ENCODE measurements at places on chromosomes 6 and 20.

GRCh38 chr6:44232676-44233566 is 9.5 kb downstream of the SLC29A1 start:
- no peak for DNase-seq

GRCh38 chr6:6696867-6697531 is 108.5 kb downstream of the LY86 start:
- no peak for DNase-seq

GRCh38 chr6:109894181-109894580 is 83.9 kb upstream of the GPR6 start:
- no peak for DNase-seq

- no peak for DNase-seq
These were observed 50.4 kb upstream of the TAB2 start for GRCh38 chr6:149267072-149267471.

DNA sequence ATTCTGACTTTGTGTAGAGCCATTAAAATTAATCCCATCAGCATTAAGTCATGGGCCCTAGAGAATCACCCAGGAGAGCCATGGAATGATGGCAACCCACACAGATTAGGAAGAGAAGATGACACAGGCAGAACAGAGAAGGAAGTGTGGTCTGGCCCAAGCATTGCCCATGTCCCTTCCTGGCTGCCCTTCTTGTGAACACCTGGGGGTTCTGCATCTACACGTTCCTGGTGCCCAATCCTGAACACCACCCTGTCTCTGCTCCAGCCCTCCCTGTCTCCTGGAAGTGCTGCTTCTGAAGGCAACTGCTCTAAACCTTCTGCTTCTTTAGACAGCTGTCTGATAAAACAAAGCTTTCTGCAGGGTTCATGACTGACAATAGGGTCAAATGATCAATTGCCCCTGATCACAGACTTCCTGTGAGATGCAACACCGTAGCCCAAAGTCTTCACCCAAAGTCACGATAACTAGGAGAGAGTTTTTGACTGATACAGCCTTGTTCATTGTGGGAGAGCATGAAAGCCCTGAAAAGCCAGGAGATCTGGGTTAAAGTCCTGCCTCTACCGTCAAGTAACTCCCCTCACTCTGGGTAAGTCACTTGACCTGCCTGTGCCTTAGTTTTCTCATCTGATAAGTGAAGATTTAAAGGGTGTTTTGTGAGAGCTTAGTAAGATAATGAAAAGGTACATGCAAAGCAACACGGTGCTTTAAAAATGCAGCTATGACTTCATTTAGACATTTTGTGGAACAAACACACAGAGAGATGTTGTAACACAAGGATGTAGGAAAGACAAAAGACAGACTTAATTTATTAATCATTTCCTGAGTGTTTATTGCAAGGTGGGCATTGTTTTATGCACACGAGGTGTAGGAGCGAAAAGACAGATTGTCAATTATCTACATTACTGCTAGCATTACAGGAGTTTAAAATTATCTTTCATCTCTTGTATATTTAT is 291.2 kb upstream of the STXBP5 start:
- DNase-seq, result no peak

- no peak for DNase-seq
These were observed 59.1 kb upstream of the PRDM1 start for GRCh38 chr6:106026748-106027715.

DNA sequence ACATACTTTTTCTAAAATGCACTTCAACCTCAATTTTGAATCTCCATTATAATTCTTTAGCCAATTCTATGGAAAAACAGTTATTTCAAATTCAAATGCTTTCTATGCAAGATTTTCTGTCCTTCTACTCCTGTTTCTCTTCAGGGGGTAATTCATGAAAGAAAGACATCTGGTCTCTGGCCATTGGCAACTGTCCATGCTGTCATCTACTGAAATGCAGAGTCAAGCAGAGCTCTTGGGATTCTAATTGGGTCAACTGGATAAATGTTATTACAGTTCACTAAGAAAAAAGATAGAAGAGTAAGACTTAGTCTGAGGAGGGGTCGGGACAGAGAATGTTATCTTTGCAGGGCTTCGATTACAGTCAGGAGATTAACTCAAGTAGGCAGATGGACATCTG is 22.0 kb upstream of the BMP5 start:
- DNase-seq, result no peak

GRCh38 chr6:110548110-110548847 is 71.9 kb upstream of the SLC22A16 start:
- no peak for DNase-seq

- DNase-seq, result no peak
These were observed 273.6 kb downstream of the PACRG start for GRCh38 chr6:163001330-163001729.

DNA sequence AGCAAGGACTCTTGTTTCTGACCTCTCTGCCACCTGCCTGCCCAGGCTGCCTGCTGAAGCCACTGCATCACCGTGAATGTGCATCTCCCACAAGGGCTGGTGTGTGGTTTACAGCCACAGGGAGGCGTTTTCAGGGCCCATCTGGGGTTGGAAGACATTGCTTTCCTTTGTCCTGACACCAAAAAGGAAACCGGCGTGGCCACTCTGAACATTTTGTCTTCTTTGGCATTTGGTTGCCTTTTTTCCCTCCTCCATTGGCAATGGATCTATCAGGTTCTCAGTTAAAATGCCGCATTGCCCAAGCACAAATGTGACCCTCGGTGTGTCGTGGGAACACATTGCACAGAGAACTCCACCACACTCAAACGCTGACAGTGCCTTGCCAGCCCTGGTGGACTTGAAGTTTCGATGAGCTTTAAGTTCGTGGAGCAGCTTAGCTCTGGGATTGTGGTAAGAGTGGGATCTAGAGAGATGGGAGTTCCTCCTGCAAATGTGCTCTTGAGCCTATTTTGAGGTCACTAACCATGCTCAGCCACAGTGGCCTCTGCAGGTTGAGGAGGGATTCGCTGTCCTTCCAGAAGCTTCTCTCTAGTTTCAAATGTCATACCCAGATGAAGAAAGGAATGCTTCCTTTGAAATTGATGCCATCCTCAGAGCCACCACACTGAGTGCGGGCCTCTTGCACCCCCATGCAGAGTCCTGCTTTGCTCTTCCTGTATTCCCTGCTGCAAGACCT is 14.8 kb upstream of the PCK1 start:
- no peak for DNase-seq

GRCh38 chr6:46773201-46773855 is 19.9 kb upstream of the MEP1A start:
- no peak for DNase-seq

DNA sequence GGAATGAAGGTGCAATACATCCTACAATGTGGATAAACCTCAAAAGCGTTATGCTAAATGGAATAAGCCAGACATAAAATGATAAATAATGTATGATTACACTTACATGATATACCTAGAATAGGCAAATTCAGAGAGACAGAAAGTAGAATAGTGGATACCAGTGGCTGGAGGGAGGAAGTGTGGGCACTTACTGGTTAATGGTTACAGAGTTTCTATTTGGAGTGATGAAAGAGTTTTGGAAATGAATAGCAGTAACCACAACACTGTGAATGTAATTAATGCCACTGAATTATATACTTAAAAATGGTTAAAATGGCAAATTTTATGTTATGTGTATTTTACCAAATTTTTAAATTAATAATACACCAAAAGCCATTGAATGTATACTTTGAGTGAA is 71.4 kb upstream of the CST7 start:
- DNase-seq, result no peak

- DNase-seq, result no peak
These were observed 14.1 kb downstream of the CDYL start for GRCh38 chr6:4790158-4790899.

DNA sequence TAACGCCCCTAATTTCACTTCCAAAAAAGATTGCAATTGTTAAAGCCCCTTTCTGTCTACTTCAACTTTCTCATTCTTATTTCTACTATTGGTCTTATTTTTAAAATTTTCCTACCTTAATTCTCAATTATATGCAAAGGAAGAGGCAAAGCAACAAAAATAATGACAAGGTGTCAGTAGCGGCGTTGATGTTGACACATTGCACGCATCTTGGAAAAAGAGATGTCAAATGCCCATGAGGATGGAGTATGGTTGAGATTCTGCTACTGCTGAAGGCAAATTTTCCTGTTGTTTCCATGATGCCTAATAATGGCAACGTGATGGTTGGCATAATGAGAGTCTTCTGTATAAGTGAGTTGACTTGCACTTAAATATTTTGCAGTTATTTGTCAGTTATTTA is 258.9 kb downstream of the CDKAL1 start:
- DNase-seq, result no peak

DNA sequence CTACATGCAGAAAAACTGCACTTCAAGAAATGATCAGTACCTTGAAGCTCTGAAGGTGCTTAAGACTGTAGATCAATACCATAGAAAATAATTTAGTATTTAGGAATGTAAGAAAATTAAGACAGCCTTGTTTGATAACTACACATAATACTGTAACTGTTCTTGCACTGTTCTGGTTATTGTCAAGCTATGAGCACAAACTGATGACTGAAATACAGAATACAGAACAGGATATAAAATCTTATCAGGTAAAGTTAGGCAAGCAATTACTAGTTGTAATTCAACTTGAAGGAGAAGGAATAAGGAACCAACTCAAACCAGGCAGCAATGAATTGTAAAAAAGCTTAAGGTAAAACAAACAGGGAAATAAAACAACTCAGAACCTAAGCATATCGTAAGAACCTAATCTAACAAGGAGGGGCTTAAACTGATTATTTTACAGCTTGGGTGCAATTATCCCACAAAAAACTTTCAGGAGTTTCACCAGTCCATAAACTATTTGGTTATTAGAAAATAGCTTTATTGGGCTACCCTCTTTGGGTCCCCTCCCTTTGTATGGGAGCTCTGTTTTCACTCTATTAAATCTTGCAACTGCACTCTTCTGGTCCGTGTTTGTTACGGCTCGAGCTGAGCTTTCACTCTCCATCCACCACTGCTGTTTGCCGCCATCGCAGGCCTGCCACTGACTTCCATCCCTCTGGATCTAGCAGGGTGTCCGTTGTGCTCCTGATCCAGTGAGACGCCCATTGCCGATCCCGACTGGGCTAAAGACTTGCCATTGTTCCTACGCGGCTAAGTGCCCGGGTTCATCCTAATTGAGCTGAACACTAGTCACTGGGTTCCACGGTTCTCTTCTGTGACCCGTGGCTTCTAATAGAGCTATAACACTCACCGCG is 97.7 kb downstream of the ATG5 start:
- no peak for DNase-seq

- no peak for DNase-seq
These were observed 60.2 kb downstream of the CHMP4B start for GRCh38 chr20:33871362-33871761.

DNA sequence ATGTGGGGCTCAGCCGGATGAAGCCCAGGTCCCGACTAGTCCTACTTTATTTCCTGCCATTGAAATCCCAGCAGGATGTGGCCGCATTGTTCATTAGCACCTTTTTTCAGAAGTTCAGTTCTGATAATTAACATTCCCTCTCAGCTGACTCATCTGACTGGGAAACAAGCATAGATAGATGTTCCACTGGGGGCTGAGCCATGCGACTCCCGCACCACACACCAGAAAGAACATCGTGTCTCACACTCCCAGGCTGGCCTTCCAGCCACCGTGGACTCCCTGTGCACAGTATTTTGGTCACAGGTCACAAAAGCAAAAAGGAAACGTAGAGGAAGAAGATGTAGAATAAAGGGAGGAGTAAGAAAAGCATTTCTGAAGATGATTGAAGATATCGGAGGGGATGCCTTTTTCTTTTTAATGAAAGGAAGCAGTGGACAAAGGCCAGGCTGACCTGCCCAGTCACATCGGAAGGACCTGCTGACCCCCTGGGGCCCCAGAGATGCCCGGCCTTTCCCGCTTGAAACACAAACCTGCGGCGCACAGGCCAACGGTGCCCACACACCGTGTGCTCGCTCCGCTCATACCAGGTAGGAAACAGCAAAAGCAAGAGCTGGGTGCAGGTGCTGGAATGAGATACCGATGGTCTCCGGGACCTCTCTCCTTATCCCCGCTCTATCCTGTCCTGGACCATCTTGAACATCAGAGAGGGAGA is 11.8 kb downstream of the RPS6KA2 start:
- no peak for DNase-seq

- DNase-seq, result no peak
These were observed 7.6 kb downstream of the RIPOR2 start for GRCh38 chr6:24927985-24928745.

GRCh38 chr6:162688751-162689345 is 38.7 kb downstream of the PRKN start:
- no peak for DNase-seq

GRCh38 chr6:57301757-57302156 is 15.7 kb upstream of the PRIM2 start:
- DNase-seq, result no peak

- DNase-seq, result no peak
These were observed 154.3 kb upstream of the TENT5A start for GRCh38 chr6:81906709-81907204.

DNA sequence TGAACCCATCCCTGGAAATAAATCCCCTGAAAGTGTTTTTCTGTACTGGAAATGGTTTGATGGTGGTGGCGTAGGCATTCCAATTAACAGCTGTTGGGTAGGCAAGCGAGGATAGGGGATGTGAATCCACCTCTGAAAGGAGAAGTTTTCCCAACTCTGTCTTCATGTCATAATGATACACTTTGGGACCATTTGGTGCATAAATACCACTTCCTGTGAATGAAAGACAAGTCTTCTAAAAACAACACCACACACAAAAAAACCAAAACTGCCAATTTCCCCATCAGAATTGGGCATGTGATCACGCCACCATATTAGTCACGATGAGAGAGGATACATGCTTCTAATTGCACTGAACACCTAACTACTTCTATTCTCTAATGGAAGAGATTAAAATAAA is 6.4 kb downstream of the VNN2 start:
- DNase-seq, result no peak

GRCh38 chr20:8545212-8545611 is 413.1 kb downstream of the PLCB1 start:
- no peak for DNase-seq

GRCh38 chr6:53593001-53593488 is 48.1 kb upstream of the GCLC start:
- no peak for DNase-seq

GRCh38 chr20:33862709-33863403 is 51.7 kb downstream of the CHMP4B start:
- DNase-seq, result peak; percentile 11

DNA sequence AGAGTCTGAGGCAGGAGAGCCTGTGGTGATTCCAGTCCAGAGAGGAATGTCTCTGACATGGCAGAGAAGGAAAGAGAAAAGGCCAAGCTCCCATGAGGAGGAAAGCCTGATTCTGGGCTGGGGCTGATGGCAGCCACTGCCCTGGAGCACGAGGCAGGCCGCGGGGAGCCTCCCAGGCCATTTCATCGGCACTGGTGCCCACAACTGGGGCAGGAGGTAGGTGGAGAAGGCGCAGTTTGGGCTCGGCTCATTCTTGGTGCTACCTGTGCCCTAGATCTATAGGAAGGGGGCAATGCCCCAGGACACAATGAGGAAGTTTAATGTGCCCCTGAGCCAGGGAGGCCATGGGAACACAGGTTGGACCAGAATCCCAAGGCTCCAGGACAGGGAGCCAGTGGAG is 2.6 kb upstream of the TREML1 start:
- DNase-seq, result no peak

DNA sequence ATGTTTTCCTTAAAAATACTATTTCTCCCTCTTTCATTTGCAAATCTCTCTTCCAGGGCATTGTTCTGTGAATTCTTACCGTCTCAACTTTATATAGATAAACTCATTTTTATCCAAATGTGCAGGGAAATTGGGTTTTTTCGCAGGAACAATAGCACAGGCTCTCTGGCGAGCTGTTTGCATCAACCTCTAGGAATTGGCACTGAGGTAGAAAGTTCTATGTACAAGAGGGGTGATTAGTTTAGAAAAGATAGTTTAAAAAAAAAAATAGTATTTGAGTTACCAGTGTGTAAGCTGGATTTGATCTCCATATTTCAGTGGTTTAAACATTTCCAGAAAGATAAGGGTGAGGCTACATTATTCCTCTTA is 129.7 kb upstream of the BTN3A2 start:
- DNase-seq, result no peak

Data from stimulated activated CD8-positive, alpha-beta memory T cell treated with anti-CD3 and anti-CD28 coated beads, Interleukin-15, amount 100 ng/mL, for 4 hours (primary cell).